ENCODE measurements at places on chromosomes 7 and 10. TPM values are rescaled to one million over a fixed set of nuclear protein-coding genes. Genes with fewer than 3 reads are reported as not detected.
A peak's percentile ranks its signal among the peaks of the same experiment; 100 is the strongest.

DNA sequence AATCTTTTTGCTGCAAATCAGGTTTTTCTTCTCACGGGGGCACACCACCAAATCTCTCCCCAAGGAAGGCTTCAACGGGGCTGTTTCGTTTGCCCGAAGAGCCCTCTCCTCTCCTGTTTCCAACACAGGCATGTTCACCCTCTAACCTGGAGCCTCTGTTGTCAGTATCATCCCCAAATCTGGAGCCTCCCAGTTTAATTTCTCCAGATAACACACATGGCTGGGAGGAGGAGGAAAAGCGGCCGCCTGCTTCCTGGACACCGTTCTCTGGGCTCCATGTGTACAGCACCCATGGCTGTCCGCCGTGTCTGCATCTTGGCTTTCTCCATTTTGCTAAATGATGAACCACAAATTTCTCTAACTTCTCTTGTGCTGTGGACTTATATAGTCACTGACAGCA is 214.5 kb downstream of the DIP2C start:
- peak; percentile 24 for DNase-seq

DNA sequence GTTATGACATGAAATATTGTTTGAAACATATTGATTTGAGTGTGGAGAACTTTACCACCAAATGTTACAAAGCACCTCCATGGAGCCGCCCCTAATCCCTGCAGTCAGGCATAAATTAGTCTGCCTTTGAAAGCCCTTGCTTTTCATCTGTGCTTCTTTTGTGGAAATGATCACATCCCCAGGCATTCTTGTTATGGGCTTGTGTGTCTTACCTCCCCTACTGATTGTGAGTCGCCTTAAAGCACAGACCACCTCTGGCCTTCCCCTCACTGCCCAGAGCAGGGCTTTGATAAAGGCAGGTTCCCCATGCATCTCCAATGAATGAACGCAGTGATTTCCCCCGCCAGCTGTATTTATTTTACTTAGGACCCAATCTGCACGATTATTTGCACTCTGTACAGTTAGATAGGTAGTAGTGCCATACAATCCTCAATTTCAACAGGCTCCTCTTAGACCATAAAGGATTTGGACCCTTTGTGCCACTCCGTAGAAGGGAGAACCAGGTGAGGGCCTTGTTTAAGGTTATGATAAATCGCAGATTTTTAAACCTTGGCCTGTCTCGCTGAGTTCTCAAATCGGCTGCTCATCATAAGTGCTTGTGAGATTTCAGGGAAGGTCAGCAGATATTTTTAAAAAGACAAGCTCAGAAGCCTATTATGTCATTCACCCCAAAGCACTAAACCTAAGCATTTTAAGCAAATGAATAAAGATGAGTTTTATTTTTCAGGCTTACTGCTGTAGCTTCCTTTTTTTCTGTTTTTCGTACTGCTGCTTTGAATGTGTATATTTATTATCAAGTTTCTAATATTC is 107.8 kb downstream of the CUBN start:
- no peak for DNase-seq

GRCh38 chr7:127474457-127474856 is 81.9 kb upstream of the ZNF800 start:
- no peak for DNase-seq

DNA sequence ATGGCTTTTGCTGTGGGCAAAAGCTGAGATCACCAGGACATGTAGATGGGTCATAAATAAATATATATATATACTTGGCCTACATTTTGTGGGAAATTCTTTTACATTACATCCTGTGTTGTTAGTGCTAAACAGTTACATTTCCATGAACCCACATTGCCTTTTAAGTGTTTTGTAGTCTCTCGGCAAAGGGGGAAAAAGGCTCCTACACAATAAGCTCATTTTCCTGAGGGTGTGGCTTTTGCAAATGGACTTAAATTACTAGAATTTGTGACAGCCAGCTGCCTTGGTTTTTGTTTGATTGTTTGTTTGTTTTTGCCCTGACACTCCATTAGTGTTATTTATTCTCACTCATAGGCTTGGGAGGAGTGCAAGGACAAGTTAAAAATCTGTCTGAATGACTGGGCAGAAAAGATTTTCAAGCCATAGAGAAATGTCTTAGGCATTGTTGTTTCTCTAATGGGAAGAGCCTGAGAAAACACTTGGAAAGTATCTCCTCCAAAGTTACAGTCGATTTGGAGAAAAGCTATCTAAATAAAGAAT is 128.8 kb downstream of the DGKB start:
- no peak for DNase-seq

DNA sequence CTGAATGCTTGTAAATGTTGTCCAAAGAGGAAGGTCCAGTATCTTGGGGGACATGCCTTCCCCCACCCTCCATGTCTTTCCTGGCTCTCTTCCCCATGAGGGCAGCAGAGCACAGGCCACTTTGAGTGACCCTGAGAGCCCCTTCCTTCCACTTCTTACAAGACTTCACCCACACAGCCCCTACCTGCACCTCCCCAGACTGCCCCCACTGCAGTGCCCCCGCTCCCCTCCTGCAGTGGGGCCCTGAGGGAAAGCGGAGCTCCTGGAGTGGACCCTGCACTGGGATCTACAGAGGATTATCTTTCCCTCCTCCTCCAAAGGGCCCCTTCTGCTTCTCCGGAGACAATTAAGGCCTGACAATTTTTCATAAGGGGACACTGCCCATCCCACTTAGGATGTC is 326.8 kb downstream of the TCERG1L start:
- DNase-seq: no peak

OPTN gene
- total RNA-seq: 34.8 TPM

ZP3 gene
- 0.20 TPM for total RNA-seq

DNA sequence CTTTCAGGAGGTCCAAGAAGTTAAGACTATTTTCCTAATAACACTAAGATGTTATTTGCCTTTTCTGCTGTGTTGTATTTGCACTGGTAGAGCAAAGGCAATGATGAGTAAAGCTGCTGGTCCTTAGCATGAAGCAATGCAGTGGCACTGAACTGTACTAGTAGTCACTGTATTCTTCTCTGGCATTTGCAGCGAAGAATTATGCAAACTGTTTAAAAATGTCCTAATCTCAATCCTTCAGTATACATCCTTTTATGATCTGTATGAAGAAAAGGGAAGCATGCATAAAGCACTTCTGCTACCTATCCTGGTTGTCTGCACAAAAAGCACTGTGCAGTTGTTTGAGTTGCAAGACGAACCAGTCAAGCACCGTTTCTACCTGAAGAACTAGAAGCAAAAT is 20.4 kb downstream of the IGF2BP3 start:
- DNase-seq: no peak

GRCh38 chr7:92880212-92881090 is 44.1 kb upstream of the CDK6 start:
- no peak for DNase-seq

DNA sequence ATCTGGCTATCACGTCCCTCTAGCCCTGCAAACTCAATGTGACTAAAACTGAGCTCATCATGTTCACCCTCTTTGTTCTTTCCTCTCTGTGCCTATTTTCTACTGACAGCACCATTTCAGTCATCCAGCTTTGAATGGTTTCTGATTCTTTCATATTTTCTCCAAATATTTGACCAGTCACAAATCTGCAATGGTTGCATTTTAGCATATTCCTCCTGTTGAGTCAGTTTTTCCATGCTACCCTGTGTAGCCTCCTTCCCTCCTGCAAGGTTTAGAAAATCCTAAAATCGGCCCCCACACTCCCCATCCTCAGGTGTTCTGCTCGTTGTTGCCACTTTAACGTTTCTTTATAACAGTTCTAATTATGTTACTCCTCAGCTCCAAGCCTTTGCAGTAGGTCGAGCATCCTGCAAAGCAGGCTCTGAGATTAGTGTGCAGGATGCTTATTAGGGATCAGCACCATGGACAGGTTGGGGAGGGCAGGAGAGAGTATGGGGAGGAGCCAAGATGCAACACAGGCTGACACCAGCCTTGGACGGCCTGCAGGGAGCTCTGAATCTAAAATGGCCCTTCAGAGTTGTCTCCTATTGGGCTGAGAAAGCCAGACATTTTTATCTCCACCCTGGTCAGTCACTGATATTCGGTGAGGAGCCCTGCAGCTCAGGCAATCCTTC is 531.0 kb upstream of the COBL start:
- no peak for DNase-seq

DNA sequence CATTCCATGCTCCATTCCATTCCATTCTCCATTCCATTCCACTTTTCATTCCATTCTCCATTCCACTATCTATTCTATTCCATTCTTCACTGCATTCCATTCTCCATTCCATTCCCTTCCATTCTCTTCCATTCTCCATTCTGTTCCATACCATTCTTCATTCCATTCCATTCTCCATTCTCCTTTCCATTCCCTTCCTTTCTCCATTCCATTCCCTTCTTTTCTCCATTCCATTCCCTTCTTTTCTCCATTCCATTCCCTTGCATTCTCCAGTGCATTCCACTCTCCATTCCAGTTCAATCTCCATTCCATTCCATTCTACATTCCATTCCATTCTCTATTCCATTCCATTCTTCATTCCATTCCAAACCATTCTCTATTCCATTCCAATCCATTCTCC is 80.3 kb downstream of the NSUN6 start:
- DNase-seq: no peak

DNA sequence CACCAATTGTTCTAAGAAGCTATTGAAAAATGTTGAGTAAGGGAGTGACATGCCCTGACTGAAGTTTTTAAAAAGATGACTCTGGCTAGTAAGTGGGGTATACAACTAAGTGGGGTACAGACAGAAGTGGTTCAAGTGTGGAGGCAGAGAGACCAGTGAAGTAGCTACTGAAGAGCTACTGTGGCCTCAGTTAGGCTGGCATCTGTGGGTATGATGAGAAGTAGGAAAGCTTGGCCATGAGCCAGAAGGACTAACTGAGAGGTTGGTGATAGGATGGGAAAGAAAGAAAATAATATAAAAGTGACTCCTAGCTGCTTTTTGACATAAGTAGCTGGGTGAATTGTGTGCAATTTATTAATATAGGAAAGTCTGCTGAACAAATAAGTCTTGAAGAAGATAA is 176.6 kb downstream of the SEMA3D start:
- DNase-seq: no peak

PAPSS2 gene
- 120 TPM for total RNA-seq

DNA sequence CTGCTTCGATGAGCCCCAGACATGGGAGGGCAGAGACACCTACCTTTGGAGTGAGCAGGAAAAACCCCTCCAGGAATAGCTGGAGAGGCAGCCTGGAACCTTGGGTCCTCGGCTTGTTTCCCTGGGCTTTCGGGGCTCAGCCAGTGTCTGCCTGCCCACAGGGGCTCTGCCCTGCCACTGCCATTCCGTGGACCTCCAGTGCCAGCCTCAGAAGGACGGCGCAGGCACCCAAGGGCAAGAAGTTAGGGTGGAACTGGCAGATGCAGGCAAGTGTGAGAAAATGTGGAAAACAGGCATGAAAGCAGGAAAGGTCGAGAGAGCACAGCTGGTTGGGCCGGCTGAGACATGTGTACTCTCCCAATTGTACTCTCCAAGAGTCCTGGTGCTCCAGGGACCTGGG is 281.5 kb downstream of the GRID1 start:
- peak; percentile 26 for DNase-seq

DNA sequence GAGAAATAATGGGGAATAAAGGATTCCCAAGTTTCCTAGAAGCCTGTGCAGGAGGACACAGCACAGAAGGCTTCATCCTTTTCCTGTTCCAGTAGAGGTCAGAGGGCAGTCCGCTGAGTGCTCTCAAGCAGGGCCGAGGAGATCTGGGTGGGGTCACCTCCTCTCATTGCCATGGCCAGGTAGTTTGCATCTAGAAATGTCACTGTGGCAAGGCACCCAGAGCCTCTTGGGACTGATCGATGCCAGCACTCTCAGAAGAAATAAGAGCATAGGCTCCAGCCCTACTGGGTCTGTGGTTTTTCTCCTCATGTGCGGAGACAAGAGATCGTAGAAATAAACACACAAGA is 7.9 kb downstream of the NUB1 start:
- peak; percentile 50 for DNase-seq

DNA sequence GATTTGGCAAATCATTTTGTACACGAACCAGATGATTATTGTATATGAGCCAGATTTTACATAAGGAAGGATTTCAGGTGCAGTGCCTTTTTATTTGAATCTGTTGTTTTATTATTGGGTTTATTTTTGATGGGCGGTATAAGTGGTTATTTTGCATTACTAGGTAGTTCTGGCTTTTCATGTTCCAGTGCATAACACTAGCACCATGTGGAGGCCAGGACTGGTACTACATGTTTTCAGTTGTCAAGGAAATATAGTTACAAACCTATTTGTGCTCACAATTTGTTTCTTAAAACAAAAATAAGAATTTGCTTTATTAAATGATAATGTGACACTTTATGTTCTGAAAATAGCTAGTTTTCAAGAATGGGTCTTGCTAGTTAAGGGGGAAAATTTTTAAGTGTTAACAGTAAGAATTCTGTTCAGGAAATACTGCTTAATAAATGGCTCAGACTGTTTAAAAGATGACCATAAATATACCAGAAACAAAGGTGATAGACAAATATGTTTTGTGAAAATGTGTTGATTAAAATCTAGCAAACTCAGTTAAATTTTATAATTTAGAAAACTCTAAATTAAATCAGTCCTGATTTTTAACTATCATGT is 7.1 kb upstream of the SEMA3E start:
- DNase-seq: no peak

URGCP gene
- total RNA-seq: 18.0 TPM

DNA sequence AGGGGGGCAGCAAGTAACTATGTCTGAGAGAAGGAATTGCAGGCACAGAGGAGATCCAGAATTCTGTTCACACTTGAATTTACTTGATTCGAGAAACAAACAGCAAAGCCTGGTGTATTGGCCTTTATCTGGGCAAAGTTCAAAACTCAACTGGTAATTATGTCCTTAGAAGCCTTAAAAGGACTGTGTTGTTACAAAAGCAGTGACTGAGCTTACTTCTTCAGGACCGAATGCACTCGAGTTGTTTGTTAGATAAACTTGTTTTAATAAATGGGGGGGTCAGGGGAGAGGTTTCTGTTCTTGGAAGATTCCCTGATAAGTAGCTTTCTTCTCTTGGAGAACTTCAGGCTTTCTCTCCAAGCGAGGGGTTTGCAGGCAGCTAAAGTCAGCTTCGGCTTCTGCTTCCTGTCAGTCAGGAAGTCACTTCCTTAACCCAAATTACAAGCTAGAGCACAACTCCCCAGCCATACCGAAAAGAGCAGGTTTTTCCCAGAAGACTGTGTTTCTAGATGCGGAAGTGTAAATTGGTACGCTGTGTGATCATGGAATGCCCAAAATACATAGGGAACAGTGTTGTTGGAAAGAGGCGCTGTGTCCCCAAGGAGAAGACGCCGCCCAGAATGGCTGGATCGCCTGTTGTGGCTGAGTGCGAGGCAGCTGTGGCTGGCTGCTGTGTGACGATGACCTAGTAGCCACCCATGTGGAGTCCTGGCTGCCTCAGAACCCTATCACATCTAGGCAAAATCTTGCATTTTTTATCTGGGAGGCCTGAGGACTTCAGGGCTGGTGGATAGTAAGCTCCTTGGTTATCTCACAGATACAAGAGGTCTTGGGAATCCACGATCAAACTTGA is 110.4 kb downstream of the TCF7L2 start:
- DNase-seq: no peak
